Type B pancreatic cell (in vitro differentiated cells): ENCODE measurements at places on chromosomes 1 and 21.

DNA sequence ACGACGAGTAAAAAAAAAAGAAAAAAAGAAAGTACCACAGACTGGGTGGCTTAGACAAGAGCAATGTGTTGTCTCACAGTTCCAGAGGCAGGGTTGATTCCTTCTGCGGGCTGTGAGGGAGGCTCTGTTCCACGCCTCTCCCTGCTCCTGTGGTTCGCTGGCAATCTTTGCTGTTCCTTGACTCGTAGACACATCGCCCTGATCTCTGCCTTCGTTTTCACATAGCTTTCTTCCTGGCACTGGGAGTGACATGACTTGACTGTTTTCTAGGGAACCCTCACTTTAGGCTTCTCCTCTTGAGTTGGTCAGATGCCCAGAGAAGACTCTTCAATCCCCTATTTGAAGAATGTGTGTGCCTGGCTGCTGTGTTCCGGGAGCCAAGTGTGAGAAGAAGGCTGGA, 133.6 kb downstream of the TM2D1 start:
- no peak overlapping the region for H3K4me3 ChIP-seq
- H3K27ac ChIP-seq = no peak overlapping the region
- peaks cover 14% of the 10 kb centered on the region for H3K4me1 ChIP-seq
- peaks cover 18% of the 10 kb centered on the region for H3K27me3 ChIP-seq

DNA sequence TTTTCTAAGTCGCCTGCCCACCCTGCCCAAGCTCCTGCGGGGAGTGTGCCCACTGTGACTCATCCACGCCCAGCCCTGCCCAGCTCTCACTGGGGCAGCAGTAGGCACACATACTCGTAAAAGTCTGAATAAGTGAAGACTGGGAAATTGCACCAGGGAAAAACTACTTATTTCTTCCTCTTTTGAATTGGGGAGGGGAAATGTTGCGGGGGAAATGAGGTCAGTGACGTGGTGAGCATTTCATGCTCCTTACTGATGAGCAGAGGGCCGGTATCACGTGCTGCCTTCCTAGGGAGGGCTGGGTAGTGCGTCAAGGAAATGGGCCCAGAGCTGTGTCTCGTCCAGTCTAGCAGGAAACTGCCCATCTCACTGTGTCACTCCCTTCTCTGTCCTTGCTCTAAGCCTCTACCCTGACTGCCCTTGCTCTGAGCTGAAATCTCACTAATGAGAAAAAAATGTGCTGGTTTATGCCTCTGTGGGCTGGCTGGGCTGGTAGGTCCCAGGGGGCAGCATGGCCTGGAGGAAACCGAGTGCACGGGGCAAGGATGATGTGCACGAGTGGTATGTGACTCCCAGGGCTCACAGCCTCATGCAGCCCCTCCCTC, 13.5 kb upstream of the TNFRSF1B start:
- no peak for DNase-seq
- no peaks in the 10 kb centered on the region for H3K36me3 ChIP-seq
- H3K4me1 ChIP-seq = peaks cover 6% of the 10 kb centered on the region
- H3K4me3 ChIP-seq = no peak overlapping the region
- no peaks in the 10 kb centered on the region for H3K27me3 ChIP-seq
- no peak overlapping the region for H3K27ac ChIP-seq

DNA sequence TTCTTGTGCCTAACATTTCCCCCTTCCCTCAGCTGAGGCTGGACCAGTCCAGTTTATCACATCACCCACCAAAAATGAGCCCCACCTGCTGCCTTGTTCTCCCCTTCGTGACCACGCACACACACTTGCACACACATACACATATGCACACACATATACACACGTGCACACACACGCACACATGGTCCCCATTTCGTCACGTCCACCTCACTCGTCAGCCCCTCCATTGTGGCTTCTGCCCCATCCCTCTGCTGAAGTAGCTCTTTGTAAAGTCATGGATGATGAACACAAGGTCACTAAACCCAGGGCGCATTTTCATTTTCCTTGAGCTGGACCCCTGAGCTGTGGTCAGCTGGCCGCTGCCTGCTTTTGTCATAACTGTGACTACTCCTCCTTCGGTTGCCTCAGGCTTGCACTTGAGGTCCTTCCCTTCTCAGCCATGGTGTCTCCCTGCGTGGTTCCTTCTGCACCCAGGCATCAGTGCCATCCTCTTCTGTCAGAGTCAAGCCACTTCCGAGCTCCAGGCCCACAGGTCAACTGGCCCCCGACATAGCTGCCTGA, 93.8 kb downstream of the SYT2 start:
- H3K4me3 ChIP-seq = no peak overlapping the region
- H3K27ac ChIP-seq = no peak overlapping the region
- DNase-seq = no peak

GRCh38 chr1:60762176-60762575, 320.2 kb upstream of the NFIA start:
- H3K27me3 ChIP-seq = peaks cover 7% of the 10 kb centered on the region
- H3K27ac ChIP-seq = no peak overlapping the region
- peaks cover 3% of the 10 kb centered on the region for H3K4me1 ChIP-seq
- no peak overlapping the region for H3K4me3 ChIP-seq
- H3K36me3 ChIP-seq = no peaks in the 10 kb centered on the region

DNA sequence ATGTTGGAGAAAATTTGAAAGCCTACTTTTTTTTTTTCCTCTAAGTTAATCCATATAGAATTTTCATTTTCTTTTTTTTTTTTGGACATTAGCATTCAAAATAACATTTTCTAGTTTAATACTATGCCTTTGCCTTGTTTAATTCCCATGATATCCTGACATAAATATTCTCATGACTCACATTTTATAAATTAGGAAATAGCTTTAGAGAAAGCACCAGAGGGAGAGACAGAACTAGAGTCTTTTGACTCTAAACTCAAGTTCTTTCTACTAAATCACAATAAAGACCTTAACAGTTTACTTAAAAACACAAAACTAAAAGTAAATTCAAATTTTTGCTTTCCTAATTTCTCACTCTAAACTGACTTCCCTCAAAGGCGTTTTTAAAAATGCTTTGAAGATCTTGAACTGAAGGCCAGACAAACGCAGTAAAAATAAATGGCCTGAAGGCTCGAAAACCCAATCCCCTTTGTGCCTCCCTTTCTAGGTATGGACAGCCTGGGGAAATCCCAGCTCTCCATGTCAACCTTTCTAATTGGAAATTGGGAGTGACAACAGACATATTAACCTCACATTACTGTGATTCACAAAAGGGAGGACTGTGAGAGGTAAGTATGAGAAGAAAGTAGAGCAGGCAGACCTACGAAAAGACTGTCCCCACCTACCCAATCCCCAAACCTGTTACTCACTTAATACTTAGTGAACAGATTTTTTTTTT, 104.6 kb downstream of the ENAH start:
- peaks cover 13% of the 10 kb centered on the region for H3K36me3 ChIP-seq
- H3K4me1 ChIP-seq = peaks cover 29% of the 10 kb centered on the region
- H3K27ac ChIP-seq = no peak overlapping the region
- no peak overlapping the region for H3K4me3 ChIP-seq
- no peaks in the 10 kb centered on the region for H3K27me3 ChIP-seq
- no peak for DNase-seq

- H3K4me1 ChIP-seq = no peaks in the 10 kb centered on the region
- DNase-seq = no peak
- no peaks in the 10 kb centered on the region for H3K36me3 ChIP-seq
- peaks cover 86% of the 10 kb centered on the region for H3K27me3 ChIP-seq
- no peak overlapping the region for H3K27ac ChIP-seq
- H3K4me3 ChIP-seq = peak overlapping the region; percentile 89
Measured at GRCh38 chr1:115839679-115840237, 1.2 kb downstream of the NHLH2 start.
